ENCODE measurements at places on chromosomes 4 and X. TPM values are rescaled to one million over a fixed set of nuclear protein-coding genes. Genes with fewer than 3 reads are reported as not detected.

The TMSB15C gene
- 2.9 TPM for total RNA-seq

The VSIG1 gene
- 5.0 TPM for total RNA-seq

The F8A2 gene
- total RNA-seq = not detected

GRCh38 chr4:124060261-124060918 is 652.1 kb downstream of the ANKRD50 start:
- no peak for DNase-seq

DNA sequence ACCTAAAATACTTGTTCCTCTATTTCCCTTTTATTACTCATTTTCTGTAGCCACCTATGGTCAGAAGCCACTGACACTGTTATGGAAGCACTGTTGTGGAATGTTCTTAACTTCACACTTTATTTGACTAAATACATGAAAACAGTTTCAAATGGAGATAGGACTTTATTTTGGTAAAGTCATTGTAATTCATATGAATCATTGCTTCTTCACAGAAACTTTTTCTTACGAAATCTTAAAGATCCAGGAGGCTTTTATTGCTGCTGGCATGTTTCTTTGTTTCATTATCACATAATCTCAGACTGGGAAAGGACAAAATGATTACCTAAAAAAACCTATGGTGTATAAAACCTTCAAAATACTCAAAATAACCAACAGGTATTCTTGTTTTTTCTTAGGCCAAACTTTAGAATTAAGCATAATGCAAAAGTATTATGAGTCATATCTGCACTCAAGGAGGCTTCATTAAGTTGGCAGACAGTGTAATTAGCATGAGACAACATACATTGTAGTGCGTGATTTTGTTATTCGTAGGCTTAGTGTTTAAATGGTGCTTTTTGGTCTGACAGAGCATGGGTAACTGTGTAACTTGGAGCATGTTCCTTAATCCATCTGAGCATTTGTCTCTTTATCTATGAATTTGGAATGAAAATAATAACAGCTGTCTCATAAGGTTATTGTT is 58.0 kb downstream of the SH3BGRL start:
- no peak for DNase-seq

DNA sequence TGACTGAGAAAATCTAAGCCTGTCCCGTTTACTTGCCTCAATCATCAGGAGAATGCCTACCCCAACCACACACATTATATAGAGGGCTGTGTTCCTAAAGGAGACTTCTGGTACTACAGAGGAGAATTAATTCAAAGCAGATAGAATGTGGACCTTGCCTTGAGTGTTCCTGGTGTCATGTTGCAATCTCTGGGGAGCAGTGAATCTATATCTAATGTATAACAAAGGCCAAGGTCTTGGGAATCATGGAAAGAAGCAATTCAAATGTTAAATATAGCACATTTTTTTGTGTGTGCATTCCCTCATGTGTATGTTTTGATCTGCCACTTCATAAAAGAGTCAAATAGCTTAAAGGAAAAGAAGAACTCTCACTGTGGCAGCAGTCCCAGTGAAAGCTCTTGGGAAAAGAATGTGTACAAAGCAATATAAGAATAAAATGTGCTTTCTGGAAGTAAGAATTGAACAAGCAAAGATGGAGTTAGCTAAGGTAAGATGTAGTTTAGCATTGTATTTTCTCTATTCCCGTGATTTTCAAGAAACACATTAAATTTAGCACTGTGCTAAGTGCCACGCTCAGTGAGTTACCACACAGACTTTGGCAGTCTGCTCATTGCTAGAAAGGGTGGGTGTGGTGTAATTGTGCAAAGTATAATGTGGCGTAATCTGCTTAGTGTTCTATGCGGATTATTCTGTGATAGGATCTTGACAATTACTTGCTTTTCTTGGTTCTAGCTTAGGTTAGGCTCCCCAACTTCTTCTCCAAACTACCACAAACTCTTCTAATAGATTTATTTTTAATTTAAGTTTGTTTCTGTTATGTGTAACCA is 13.7 kb downstream of the ADH6 start:
- no peak for DNase-seq

DNA sequence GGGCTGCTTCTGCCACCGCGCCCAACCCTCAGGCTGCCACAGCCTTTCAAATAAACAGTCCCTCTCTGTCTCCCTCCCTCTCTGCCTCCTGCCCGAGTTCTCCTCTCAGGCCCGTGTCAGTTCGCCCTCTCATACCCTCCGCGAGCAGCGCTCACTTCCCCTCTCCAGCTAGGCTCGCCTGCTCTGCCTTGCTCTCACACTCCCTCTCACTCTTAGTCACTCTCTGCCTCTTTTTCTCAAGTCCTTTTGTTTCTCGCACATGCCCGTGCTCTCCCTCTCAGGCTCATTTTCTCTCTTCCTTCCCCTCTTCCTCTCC is 3.2 kb downstream of the EFNB1 start:
- DNase-seq = peak; percentile 21

DNA sequence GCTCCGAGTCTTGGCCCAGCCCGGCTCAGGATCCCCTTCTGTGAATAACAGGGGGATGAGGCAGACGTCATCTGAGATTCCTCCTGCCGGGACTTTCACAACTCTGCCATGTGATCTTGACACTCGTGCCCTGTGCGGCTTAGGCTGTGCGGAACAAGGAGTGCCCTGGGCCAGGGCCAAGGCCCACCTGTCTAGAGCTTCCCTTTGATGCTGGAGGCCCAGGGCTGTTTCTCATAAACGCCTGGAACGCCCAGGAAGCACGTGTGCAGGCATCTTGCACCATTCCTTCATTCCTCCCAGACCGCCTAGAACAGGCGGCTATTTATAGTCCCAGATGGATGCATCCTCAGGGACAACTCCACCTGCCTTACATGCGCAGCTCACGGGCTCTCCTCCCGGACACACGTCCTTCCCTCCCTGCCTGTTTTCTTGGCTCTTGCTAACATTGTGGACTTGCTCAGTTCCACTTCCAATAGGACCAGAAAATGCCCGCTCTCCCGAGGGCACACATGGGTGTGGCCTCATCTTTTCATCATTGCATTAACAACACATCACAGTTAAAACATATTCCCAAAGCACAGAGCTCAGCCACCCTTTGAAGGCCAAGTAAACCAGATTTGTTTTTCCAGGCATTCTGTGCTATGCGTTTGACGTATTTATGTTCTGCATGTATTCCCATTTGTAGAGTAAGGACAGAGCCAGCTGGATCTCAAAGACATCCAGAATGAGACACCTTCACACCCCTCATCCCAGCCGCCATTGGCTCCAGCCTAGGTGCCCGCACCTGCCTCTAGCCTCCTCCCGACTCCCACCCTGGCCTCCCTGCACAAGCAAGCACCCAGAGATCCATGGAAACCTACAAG is 57.2 kb downstream of the ABLIM2 start:
- DNase-seq = no peak

All from activated CD4-positive, alpha-beta memory T cell treated with anti-CD3 and anti-CD28 coated beads, Interleukin-2, amount 10 ng/mL, durations not matched to agents 7 days and 5 days (primary cell).